HFF-Myc (cell line): ENCODE measurements at places on chromosomes 4 and X.

DNA sequence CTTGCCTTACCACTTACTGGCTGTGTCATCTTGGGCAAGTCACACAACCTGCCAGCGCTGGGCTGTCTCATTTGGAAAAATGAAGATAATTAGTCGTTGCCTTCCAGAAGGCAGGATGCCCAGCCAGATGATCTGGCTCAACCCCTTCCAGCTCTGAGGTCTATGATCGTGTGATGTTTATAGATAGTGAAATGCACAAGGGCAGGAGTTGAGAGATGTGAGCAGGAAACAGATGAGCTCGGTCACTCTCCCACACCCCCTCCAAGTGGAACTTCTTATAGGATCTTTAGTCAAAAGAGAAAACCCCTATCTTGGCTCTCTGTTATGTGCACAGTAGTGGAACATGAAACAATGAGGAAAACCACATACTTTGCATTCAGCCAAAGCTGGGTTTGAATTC, 336.8 kb upstream of the PPARGC1A start:
- DNase-seq: no peak

GRCh38 chr4:123662827-123663226, 266.2 kb downstream of the SPRY1 start:
- no peak for DNase-seq

GRCh38 chr4:83108101-83108861, 6.2 kb downstream of the PLAC8 start:
- no peak for DNase-seq

DNA sequence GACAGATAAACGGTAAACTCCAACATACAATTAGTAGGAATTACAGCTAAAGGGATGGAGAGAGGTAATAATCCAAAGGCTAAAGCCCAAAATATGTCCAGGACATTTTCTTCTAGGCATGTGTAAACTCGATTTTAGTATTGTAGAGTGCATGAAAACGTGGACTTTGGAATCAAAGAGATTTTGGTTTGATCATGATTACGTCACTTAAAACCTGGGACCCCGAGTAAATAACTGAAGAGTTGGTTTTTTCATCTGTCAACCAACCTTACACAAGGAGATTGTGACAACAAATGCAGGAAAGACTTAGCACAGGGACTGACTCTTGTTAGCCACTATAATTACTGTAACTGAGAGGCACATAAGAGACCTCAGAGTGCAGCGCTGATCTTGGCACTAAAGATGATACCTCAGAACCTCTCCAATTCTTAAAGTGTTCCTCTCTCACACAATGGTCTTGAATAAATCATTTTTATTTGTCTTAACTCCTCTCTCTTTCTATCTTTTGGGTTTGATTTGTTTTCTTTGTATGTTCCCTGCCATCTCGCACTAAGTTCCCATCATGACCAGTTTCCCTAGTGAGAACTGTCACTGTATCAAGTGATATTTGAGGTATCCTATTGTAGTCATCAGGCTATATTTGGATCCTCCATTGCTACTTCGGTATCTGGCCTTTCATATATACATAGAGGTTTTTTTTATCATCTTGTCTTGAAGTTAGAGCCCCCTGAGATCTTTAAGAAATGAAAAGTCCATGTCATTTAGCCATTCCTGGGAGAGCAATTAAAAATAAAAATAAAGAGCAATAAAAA, 32.2 kb upstream of the MSL3 start:
- no peak for DNase-seq

DNA sequence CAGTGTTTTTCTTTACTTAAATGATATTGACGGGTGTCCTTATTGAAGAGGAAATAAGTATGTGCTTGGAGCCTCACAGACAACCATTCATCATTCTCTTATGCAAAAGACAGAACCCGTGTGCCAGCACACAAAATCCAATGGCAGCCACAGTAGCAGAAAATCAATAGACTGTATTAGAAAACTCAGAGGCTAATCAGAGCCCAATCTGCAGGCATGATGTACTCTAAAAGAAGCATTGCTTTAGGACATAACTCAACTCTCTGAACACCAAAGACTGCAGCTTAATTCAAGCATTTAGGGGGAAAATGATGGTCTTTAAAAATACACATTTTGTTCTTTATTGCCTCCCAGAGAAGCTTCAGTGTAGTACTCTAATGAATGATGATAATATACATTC, 476.9 kb downstream of the PDHA2 start:
- no peak for DNase-seq

DNA sequence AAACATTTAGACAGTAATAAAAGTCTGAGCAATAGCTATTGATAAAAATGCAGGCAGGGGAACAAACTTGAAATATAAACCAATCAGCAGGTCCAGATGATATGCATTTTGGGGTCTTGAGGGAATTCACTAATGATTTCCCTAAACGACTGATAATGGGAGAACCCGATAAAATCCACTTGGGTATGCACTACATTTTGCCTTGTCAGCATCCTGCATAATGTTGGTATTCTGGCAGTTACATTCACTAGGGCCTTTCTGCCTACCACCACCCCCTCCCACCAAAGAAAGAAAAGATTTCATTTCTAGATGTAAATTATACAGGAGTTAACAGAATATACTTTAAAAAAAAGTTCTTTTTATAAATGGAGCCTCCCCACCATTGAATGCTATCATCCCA, 63.5 kb upstream of the IL1RAPL2 start:
- DNase-seq: no peak

- no peak for DNase-seq
Measured at GRCh38 chrX:8848441-8848840, 47.3 kb upstream of the FAM9A start.

DNA sequence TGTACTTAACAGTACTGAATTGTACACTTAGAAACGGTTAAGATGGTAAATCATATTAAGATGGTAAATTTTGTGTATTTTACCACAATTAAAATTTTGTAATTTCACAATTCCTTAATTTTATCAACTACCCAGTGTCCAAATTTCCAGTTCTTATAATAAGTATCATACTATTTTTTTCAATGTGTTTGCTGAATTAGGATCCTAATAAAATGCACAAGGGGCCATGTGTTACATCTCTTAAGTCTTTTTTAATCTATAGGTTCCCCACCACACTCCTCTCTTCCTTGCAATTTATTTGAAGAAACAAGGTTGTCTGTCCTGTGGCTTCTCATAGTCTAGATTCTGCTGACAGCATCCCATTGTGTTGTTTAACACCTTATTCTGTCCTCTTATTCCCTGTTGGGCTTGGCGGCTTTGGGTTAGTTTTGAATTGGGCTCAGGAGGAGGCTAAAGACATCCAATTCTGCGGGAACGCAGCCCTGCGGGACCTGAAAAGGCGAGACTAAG, 533 bp upstream of the SYAP1 start:
- no peak for DNase-seq

GRCh38 chrX:69538321-69538876, 34.3 kb downstream of the NALF2 start:
- no peak for DNase-seq

DNA sequence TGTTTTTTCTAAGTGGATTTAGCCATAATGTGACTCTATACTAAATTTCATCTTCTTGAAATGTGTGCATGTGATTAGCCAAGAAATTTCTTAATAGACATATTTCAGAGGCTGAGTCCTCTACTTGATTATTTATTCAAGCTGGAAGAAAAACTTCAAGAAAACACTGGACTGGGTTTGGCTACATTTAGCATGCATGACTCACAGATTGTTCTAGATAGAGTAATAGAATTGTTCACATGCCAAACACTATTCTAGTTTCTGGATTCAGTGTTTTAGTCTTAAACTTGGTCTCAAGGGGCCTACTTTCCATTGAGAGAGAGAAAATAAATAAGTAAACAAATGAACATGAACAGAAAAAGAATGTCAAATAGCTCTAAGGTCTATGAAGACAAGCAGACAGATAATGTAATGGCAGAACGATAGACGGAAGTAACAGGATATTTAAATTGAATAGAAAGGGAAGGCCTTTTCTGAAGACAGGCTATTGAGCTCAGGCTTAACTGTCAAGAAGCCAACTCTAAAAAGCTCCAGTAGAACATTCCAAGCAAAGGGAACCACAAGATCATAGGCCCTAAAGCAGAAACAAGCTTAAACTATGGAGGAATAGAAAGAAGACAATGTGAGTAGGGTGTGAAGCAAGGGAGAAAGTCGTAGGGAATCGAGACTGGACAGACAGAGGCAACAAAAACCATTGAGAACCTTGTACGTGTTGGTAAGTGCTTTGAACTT, 104.6 kb downstream of the TMEM144 start:
- DNase-seq: peak; percentile 53

DNA sequence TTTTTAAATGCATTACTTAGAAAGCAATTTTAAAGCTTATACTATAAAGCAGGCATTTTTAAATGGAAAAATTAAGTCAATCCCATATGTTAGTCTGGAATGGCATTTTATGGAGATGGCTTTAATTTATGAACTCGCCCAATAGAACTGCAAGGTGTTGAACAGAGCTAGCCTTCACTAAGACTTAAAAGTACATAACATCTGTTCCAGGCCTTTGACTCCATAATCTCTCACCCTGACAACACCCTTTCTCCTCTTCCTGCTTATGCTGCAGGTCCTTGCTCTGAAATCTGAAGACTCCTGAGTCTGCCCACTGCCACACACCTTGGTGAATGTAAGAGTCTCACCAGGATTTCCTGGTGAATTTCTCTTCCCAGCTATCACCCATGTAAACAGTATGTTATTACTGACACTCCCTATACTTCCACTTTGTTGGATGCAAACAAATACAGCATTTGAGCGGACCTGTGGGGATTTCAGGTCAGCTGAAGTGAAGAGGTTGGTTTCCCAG, 17.7 kb upstream of the SLC39A8 start:
- DNase-seq: no peak

- DNase-seq: no peak
Measured at GRCh38 chr4:133493776-133494175, 344.7 kb downstream of the PCDH10 start.

DNA sequence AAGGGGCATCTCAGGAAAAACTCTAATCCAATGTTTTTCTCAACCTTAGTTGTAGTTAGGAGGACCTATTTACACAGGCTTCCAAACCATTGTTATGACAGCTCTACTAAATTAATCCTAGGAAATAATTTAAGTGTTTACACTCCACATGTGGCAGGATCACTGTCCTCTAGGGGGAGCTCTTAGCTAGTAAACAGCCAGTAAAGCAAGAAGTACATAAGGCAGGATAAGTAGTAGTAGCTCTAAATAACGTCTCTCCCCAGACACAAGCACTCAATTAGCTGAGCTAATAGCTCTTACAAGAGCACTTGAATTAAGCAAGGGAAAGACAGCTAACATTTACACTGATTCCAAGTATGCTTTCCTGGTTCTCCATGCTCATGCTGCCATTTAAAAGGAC, 37.3 kb downstream of the NUDT11 start:
- no peak for DNase-seq

DNA sequence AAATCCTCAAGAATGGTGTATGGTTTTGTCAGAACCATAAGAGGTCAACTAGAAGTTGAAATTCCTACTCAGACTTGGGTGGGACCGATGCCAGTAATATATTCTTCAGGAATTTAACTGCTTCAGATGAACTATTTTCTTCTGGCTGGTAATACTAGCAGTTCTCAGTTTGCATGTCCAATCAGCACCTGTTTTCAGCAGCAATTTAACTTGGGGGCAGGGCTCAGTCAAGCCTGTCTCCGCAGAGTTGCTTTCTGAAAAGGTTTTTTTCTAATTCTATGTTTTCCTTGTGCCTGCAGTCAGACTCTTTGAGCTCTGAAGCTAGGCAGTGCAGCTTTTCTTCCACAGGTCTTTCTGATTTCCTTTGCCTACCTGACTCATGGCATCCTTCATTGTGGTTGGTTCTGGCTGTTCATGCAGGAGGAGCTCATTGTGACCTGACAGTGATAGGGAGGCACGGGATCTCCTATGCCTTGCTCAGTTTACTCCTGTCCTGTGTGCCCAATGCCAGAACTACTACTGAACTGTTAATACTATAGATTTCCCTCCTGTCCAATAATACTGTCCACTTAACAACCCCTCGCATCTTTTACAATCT, 17.3 kb upstream of the FMR1 start:
- no peak for DNase-seq

GRCh38 chr4:139559089-139559479, 3.1 kb upstream of the SETD7 start:
- no peak for DNase-seq

GRCh38 chr4:141132709-141133145, 542 bp downstream of the RNF150 start:
- DNase-seq: no peak
